Activated CD4-positive, alpha-beta memory T cell treated with anti-CD3 and anti-CD28 coated beads, Interleukin-2, amount 10 ng/mL, durations not matched to agents 7 days and 5 days (primary cell): ENCODE measurements at places on chromosomes 11 and 22. TPM values are rescaled to one million over a fixed set of nuclear protein-coding genes. Genes with fewer than 3 reads are reported as not detected.
A peak's percentile ranks its signal among the peaks of the same experiment; 100 is the strongest.

The MADD gene
- total RNA-seq, result 99.4 TPM

The KRTAP5-1 gene
- not detected for total RNA-seq

The NXPE4 gene
- not detected for total RNA-seq

The SMC1B gene
- 0.81 TPM for total RNA-seq

The TSSK2 gene
- not detected for total RNA-seq

The TSPAN32 gene
- total RNA-seq, result 48.0 TPM

The TTC36 gene
- 0.55 TPM for total RNA-seq

The INS gene
- not detected for total RNA-seq

GRCh38 chr22:42791721-42792452, 65.2 kb downstream of the ARFGAP3 start:
- DNase-seq, result no peak

GRCh38 chr22:22872722-22873708, 14.6 kb upstream of the IGLL5 start:
- DNase-seq, result peak; percentile 6

DNA sequence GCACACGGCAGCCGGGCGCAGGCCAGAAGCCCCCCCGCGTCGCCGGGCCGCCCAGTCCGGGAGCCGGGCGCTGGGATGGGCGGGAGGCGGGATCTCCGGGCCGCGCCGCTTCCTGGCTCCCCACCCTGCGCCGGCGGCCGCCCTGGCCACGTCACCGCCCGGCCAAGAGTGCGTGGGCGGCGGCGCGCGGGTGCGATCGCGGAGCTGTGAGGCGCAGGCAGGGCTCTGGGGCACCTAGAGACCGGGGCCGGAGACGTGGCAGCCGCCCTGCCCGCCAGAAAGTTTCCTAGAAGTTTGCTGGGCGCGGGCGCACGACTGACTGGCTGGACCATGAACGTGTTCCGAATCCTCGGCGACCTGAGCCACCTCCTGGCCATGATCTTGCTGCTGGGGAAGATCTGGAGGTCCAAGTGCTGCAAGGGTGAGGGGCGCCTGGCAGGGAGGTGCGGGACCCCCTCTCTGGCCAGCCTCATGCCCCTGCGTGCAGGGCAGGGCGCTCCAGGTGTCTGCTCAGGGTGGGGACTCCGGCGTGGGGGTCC, at the start of gene KDELR3:
TSS of gene KDELR3 (plus strand) at position 193 of the 539 bp plus-strand sequence. CDS start at position 331, 138 bp downstream.
- DNase-seq, result peak; percentile 57

DNA sequence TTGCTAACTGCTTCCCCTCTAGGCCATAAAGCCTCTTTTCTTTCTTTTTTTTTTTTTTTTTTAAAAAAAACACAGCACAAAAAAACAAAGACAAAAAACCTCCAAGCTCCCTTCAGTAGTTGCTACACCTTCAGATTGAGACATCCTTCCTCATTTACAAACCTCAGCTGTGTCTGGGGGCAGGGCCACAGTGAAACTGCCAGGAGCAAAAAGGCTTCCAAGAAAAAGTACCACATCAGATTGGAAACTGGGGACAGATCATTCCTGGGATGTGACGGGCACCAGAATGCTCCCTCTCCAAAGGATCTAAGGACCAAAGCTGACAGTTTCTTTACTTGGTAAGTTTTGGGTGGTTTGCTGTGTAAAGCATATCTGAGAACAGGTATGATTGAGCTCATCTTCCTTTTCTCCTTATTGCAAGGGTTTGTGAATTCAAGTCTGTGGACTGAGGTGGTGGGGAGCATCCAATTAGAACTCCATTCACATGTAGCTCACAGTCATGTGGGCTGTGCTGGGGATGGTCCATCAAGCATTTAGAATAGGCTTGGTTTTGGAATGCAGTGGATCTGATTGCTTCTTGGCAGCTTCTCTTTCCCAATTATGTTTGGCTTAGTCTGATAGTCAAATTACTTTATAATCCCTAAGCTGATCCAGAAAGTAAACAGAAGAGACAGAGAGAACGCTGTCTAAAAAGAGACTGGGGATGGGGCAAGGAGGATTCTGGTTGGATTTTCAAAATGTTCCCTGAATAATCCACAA, 705 bp downstream of the BBOX1 start:
- DNase-seq, result no peak

GRCh38 chr11:76736773-76737495, 46.2 kb upstream of the TSKU start:
- DNase-seq, result no peak

DNA sequence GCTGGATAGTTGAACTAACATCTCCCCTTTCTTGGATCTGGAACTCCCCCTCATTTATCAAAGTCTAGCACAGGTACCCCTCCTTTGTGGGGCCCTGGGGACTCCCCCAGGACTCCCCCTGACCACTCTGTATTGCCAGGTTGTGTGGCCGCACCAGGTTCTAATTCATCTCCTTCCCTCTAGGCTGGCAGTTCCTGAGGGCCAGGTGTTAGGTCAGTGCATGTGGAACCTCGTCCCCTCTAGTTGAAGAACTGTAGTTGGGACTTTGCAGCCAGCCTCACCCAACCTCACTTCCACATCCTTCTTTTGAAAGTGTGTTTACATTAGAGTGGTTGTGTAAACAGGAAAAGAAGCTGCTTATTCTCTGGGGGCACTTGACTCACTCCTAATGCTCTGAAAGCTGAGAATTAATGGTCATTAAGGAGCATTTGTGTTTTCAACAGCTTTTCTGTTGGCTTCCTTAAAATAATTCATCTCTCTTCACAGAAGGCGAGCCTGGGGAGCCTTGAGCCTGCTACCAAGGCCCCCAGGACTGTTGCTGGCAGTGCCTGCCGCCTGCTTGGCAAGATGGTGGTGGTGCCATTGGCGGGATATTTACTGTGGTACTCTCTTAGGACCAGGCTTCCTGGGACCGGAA, 11.8 kb downstream of the UPB1 start:
- no peak for DNase-seq

GRCh38 chr11:103529181-103529684, 420.0 kb downstream of the DYNC2H1 start:
- no peak for DNase-seq

DNA sequence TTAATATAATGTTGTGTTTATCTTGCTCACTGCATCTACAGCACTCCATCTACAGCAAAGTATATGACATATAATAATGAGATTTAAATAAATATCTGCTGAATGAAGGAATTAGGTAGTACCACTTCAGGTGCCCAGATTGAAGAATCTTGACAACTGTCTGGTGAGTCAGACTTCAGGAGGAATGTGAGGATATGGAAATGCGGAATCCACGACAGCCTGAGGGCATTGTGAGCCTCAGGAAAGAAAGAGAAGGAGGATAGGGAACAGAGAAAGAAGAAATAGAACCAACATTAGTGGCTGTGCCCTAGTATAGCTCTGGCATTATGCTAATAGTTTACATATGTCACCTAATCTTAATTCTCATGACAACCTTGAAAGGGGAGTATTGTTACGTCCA, 304.4 kb downstream of the AASDHPPT start:
- no peak for DNase-seq

DNA sequence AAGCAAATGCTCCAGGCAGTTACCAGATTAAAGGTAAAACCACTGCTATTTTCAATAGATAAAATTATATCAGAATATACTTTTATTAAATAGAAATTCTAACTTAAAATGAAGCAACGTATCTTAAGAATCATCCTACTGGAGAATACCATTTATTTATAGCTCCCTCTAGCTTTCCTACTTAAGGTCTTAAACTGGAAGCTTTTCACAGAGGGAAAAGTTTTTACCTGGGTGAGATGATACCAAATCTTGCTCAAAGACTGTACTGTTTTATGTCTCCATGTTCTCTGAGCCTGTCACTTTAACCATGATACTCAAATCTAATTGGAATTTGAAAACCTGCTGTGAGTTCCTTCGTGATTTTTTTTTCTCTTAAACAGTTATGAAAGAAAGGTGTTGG, 291.8 kb downstream of the AASDHPPT start:
- no peak for DNase-seq

- no peak for DNase-seq
Measured at GRCh38 chr22:42596336-42596735, 18.3 kb downstream of the POLDIP3 start.

GRCh38 chr11:62671236-62671607, 251 bp upstream of the UQCC3 start:
- no peak for DNase-seq

DNA sequence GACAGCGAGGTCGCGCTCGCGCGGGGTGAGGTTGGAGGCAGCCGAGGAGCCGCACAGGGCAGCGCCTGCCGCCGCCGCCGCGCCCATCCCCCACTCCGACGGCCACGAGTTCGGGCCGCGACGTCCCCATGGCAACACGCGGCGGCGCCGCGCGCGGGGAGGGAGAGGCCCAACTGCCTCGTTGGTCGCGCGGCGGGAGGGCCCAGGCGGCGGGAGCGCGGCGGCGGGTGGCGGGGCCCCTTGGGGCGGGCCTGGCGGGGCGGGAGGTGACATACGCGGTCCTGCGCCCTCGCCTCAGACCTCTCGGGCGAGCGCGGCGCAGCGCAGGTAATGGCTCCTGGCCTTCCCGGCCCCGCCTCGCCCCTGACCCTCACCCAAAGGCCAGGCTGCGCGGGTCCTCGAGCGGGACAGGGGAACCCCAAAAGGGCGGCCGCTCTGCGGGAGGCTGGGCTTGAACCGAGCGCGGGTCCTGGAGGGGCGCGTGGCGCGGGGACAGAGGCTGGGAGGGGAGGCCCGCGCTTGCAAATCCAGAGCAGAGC, at the start of gene DEUP1:
TSS of gene DEUP1 (plus strand) at position 297 of the 539 bp plus-strand sequence. CDS start 1,518 bp downstream, outside the sequence.
- peak; percentile 24 for DNase-seq

- peak; percentile 60 for DNase-seq
Measured at GRCh38 chr11:125070699-125071254, 7.7 kb downstream of the SLC37A2 start.

- no peak for DNase-seq
Measured at GRCh38 chr22:35348026-35348590, 32.8 kb upstream of the HMOX1 start.
